Stimulated activated CD8-positive, alpha-beta memory T cell treated with anti-CD3 and anti-CD28 coated beads, Interleukin-7, amount 100 ng/mL, for 1 hour (primary cell): ENCODE measurements at places on chromosomes 7 and 10.

- DNase-seq, result peak; percentile 52
Observed at GRCh38 chr7:23546897-23547572, 15.3 kb upstream of the TRA2A start.

- no peak for DNase-seq
Observed at GRCh38 chr10:34024282-34024681, 689.8 kb upstream of the NRP1 start.

DNA sequence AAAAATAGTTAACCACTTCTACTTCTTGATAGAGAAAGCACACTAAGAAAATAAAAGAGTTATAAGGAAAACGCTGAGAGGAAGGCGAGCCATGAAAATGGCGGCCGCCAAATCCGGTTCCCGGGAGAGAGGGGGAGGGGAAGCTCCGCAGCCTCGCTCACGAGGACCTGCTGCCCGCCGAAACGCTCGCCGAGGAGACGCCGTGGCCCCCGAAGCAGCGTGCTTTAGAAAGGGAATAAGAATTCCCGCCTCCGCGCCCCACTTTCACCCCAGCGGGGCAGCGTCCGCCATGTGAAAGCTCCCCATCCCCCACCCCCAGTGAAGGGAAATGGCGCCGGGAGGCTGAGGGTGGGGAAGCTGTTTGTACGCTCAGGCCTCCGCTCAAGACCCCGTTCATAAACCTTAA, 505 bp downstream of the HNRNPA2B1 start:
- peak; percentile 57 for DNase-seq

GRCh38 chr10:95266674-95267095, 24.1 kb downstream of the PDLIM1 start:
- no peak for DNase-seq

DNA sequence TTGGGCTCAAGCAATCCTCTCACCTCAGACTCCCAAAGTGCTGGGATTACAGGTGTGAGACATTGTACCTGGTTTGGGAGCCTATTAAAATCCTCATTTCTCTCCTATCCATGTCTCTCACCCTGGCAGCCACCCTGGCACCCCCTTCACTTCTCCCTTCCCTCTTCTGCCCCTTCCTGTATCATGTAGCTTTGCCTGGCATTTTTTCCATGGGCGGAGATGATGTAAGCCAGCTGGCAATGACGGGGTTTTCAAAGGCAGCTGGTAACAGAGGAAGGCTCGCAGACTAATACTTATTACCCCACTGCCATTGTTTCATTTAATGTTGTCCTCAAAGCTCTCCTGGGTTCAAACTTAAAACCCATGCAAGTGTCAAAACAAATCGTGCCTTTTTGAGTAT, 61.9 kb downstream of the RGS10 start:
- no peak for DNase-seq

- DNase-seq, result no peak
Observed at GRCh38 chr10:91983416-91983815, 59.8 kb downstream of the BTAF1 start.

- DNase-seq, result no peak
Observed at GRCh38 chr7:47651355-47652317, 69.7 kb upstream of the TNS3 start.

DNA sequence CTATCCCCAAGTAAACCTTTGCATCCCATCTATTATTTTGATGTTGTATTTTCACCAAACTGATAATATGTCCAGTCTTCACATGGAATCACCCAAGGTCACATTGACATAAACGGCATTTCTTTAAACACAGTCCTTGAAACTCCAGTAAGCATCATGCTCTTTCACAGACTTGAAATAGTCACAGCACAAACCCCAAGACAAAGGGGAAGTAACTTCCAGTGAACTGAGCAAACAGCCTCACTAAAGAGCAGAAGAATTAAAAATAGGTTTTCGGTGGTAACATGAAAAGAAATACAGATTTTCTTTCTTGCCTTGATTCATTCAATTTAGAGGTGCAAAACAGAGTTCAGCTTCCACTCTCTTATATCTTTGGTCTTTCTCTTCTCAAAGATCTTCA, 253.7 kb downstream of the SFMBT2 start:
- DNase-seq, result no peak

- DNase-seq, result no peak
Observed at GRCh38 chr10:100567249-100567648, 31.5 kb downstream of the HIF1AN start.

DNA sequence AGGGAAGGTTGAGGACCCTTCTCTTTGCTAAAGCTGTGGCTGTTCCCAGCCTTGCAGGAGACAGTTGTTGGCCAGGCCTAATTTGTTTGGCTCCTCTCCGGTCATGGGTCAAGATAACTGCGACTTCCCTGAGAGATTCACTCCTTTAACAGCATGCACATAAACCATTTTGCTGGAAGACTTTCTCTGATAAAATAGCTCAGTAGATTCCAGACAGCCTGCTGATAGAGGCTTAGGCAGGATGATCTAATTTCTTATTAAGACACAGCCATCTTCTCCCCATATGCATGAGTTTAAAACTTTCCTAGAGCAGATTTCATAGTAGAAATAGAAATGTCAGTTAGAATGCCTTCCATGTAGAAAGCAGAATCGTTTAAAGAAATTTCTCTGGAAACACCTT, 181.9 kb downstream of the WNT2 start:
- DNase-seq, result no peak

DNA sequence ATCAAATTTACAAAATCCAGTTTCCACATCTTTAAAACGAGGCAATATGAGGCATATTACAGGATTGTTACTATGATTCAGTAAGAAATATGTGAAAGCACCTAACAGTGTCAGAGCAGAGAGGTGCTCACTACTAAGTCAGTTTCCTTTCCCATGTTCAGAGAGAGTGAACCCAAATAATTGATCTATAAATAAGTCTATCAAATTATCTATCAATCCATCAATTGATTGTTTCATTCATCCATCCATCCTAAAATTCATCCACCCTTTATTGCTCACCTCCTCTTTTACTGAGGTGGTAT, 340.8 kb downstream of the SUGCT start:
- DNase-seq, result no peak

- DNase-seq, result no peak
Observed at GRCh38 chr7:150740053-150740452, 2.8 kb downstream of the GIMAP5 start.

DNA sequence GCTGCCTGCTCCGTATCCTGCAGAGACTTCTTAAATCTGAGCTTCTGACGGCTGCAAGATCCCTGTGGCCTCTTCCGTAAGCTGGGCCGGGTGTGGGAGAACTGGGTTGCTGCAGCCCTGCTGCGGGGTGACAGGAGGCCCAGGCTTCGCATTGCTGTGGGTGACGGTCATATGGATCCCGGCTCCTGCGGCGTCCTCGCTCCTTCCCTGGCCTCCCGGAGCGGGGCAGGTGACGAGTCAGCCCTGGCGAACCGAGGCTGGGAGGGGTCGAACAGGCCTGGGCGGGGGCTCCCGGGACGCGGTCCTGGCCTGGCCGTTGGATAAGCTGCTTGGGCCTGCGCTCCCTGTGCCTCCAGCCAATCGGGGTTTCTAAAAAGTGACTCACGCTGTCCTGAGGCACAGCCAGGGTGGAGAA, 7.8 kb upstream of the UBE2D1 start:
- DNase-seq, result no peak

GRCh38 chr7:77571801-77572200, 34.7 kb downstream of the PTPN12 start:
- DNase-seq, result no peak

- DNase-seq, result no peak
Observed at GRCh38 chr10:27399871-27400270, 104.2 kb upstream of the RAB18 start.

- DNase-seq, result no peak
Observed at GRCh38 chr7:24981171-24981951, 1.4 kb upstream of the OSBPL3 start.

DNA sequence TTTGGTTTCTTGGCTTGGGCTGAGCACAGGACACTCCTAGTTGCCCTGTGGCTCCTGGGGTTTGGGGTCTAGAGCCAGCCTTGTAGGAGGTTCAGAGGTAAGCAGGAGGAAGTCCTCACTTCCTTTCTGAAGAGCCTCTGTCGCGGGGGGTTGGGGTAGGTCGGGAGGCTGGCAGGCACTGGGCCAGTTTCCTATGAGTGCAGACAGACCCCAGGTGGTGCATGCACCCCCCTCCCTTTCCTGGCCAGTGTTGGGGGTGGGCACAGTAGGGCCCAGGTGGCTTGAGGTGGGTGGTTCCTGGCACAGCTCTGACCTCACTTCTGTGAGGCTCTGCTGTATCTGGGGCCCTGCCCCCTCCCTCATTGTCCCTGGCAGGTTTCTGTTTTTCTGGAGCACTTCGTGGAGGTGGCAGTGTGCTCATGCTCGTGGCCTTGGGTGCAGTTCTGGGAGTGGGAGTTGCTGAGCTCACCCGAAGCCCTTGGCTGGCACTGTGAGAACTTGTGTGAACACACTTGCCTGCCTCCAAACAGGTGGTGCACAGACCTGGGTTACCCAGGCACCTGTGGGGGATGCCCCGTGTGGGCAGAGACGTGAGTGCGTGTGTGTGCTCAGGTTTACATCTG, 1.8 kb downstream of the PALD1 start:
- no peak for DNase-seq

GRCh38 chr10:62155054-62155680, 113.5 kb downstream of the RTKN2 start:
- DNase-seq, result no peak

- DNase-seq, result no peak
Observed at GRCh38 chr7:144827621-144828020, 8.2 kb downstream of the TPK1 start.

- DNase-seq, result no peak
Observed at GRCh38 chr7:134565643-134566136, 16.8 kb downstream of the AKR1B15 start.

DNA sequence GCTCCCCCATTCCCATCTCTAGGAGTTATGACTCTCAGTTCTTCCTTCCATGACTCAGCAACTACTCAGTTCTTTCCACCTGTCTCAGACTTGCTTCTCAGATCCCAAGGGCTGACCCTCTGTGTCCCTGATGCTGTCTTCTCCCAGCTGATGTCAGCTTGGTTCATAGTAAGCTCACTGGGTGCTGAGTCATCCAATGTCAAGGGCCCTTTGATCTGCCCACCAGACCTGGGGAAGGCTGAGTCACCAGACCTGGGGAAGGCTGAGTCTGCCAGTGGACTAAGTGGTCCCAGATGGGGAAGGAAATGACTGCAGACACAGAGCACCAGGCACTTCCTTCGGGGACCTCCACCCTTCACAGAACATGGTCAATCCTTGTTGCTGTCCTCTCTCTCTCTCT, 76.1 kb upstream of the ZEB1 start:
- no peak for DNase-seq

DNA sequence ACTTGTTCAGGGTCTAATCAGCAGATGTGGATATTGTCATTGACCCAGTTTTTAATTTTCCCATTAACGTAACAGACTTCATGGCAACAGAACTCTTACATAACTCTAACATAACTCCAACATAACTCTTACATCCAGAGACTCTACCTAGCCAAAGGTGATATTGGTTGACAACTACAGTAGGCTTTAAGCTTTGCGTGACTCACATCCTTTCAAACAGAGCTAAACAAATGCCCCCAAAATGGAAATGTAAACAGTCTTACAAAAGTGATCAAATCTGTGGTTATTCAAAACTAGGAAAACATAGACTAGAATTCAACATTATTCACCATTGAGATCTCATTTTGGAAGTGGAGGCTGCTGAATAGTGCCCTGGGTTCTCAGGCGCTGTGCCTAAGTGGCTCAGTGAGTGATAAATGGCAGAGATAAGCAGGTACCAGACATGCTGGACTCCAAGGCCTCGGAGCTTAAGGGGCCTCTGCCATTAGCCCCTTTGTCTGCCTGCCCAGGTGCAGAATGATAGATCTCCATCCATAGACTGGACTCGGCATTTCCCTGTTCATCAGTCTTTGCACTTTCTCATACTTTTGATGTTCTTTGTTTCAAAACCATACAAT, 34.3 kb upstream of the BTBD16 start:
- no peak for DNase-seq

- no peak for DNase-seq
Observed at GRCh38 chr7:135409845-135410542, 99.9 kb downstream of the CNOT4 start.

DNA sequence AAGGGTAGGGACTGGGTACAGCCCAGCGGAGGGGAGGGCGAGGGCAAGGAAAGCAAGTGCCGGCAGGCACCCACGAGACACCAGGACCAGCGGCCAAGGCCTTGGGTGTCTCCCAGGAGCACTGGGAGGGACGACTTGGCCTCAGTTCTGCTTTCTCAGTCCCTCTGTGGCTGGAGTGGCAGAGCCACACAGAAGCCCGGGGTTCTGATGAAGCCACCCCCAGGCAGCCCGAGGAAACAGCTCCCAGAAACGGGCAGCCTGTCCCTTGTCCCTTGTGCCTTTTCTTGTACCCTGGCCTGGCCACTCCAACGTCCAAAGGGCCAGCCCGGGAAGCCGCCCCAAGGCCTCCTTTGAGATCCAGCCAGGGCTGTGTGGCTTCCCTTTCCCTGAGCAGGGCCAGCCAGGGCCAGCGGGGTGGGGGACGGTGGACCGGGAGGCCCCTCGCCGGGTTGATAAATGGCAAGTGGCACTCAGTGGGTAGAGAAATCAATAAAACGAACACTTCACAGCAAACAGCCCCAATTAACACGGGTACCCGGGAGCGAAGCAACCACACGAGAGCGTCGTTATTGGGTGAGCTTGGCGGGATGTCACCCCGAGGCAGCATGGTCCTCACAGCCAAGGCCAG, 69.8 kb upstream of the GNA12 start:
- no peak for DNase-seq

GRCh38 chr7:105963038-105963667, at the start of gene CDHR3:
Gene CDHR3, plus strand, starts transcription at chr7:105963264. Its CDS starts 55 bp downstream, at chr7:105963319.
- DNase-seq, result no peak

DNA sequence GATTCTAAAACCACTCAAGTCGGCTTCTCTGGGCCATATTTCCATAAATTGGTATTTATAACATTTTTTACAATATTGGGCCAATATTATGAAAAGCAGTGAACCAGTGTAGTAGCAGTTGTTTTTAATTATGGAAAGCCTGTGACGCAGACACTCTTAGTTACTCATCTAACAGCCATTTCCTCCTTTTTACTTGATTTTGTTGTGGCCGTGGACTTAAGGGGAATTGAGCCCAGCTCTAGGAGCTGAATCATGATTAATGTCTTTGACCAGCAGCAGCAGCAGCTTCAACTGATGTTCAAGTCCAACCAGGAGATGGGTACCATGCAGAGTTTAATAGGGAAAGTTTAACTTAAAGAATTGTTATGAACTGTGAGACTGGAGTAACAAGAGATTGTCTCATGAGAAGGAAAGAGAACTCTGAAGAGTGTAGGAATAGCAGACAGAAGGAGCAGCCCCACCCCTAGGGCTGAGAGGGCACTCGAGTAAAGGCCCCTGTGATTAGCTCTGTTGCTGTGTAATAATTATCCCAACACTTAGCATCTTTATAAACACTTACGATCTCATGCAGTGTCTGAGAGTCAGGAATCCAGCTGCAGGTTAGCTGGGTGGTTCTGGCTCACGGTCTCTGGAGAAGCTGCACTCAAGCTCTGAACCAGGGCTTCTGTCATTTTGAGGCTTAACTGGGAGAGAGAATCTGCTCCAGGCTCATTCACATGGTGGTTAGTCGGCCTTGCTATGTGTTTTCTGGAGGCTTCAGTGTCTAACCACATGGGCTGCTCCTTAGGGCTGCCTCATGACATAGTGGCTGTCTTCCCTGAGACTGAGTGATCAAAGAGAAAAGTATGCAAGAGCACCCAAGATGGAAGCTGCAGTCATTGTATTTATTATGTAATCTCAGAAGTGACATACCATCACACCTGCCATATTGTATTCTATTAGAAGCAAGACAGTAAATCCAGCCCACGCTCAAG, 4.6 kb downstream of the LANCL2 start:
- no peak for DNase-seq

- DNase-seq, result peak; percentile 63
Observed at GRCh38 chr10:101012525-101013364, 13.1 kb downstream of the LZTS2 start.

- no peak for DNase-seq
Observed at GRCh38 chr7:732094-732541, 5.0 kb upstream of the PRKAR1B start.
